ENCODE measurements at places on chromosomes 7 and 10.
A peak's percentile ranks its signal among the peaks of the same experiment; 100 is the strongest.

- DNase-seq: no peak
Observed at GRCh38 chr7:29494350-29494749, 69.3 kb upstream of the PRR15 start.

GRCh38 chr7:141441837-141442627 is 109.2 kb upstream of the AGK start:
- peak; percentile 54 for DNase-seq

GRCh38 chr10:110045772-110046171 is 38.0 kb downstream of the ADD3 start:
- no peak for DNase-seq

- DNase-seq: no peak
Observed at GRCh38 chr7:3510101-3511020, 209.3 kb downstream of the SDK1 start.

GRCh38 chr10:113133497-113134115 is 183.6 kb downstream of the TCF7L2 start:
- no peak for DNase-seq

Measured in dorsolateral prefrontal cortex (tissue), 122 donors.